ENCODE measurements at places on chromosomes 7 and 10. TPM values are rescaled to one million over a fixed set of nuclear protein-coding genes. Genes with fewer than 3 reads are reported as not detected.
A peak's percentile ranks its signal among the peaks of the same experiment; 100 is the strongest.

The MYH16 gene
- not detected for total RNA-seq

The FAM25G gene
- total RNA-seq, result not detected

The TMEM273 gene
- 15.6 TPM for total RNA-seq

The CUBN gene
- 7.7 TPM for total RNA-seq

DNA sequence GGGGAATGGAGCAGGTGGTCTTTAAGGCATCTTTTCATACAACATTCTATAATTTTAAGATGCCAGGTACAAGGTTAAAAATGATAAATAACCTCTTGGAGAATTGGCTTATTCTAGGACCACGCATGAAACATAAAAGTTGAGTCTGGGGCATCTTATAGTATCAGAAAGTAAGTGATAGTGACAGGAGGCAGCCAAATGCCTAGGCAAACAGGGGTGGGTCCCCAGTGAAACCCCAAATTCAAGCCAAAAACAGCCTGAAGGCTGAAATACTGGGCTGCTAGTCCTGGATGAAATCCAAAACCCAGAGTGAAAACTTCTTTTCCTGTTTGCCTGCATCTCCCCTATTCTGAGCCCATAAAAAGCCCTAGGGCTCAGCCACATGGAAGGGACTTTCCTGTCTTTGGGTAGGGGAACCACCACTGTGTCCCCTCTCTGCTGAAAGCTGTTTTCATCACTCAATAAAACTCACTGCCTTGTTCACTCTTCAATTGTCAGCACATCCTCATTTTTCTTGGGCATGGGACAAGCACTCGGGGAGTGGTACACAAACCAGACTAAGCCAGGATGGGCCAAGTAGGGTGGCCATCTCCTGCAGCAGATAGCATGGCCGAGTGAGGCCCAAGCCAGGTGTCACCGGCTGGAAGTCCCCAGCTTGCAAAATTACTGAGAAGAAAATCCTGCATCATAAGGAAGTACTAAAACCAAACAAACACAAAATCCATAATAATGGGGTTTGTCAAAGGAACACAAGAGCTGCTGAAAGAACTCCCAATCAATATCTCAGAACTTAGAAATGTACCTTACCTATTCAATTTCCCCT is 241.6 kb upstream of the GALNT17 start:
- no peak for DNase-seq
- no peak overlapping the region for H3K4me3 ChIP-seq
- no peaks in the 10 kb centered on the region for H3K36me3 ChIP-seq
- H3K4me1 ChIP-seq, result no peaks in the 10 kb centered on the region
- no peak overlapping the region for H3K27ac ChIP-seq
- H3K27me3 ChIP-seq, result no peaks in the 10 kb centered on the region

DNA sequence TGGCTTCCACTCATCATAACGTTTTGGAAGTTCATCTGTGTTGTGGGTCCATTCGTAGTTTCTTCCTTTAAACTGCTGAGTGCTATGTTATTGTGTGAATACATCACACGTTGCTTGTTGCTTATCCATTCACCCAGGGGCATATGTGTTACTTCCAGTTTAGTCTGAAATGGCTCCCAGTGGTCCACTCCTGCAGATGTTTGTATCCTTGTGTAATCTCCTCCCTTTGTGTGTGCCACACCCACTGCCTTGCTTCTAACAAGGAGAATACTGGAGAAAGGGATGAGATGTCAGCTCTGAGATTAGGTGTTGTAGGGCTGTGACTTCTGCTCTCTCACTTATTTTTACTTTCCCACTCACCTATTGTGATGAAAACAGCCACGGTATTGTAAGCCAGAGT is 239.1 kb upstream of the HABP2 start:
- H3K36me3 ChIP-seq, result no peaks in the 10 kb centered on the region
- H3K4me1 ChIP-seq, result no peaks in the 10 kb centered on the region
- no peak for DNase-seq
- peaks cover 10% of the 10 kb centered on the region for H3K27me3 ChIP-seq

- no peaks in the 10 kb centered on the region for H3K27me3 ChIP-seq
- no peaks in the 10 kb centered on the region for H3K36me3 ChIP-seq
- DNase-seq, result no peak
These were observed 8.5 kb upstream of the NRCAM start for GRCh38 chr7:108464743-108465142.

- DNase-seq, result no peak
- H3K4me1 ChIP-seq, result no peaks in the 10 kb centered on the region
- H3K27ac ChIP-seq, result no peak overlapping the region
These were observed 19.5 kb upstream of the PLPP4 start for GRCh38 chr10:120437541-120437940.

DNA sequence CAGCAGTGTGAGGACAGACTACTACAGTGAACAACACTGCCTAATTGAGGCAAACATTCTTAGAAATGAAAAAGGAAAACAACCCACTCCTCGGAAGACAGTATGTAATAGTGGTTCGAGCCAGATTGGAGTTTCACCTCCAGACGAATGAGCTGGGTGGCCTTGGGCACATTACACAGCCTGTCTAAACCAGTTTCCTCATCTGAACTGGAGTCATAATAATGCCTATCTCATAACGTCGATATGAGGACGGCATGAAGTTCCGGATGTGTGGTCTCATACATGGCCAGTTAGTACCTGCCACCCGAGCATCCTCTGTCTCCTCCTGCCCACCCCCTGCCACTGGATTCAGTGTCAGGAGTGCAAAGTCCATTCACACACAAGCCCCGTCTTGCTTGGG is 15.8 kb upstream of the FRMPD2 start:
- H3K4me3 ChIP-seq, result no peak overlapping the region
- H3K27me3 ChIP-seq, result no peaks in the 10 kb centered on the region
- no peaks in the 10 kb centered on the region for H3K4me1 ChIP-seq
- H3K27ac ChIP-seq, result no peak overlapping the region

DNA sequence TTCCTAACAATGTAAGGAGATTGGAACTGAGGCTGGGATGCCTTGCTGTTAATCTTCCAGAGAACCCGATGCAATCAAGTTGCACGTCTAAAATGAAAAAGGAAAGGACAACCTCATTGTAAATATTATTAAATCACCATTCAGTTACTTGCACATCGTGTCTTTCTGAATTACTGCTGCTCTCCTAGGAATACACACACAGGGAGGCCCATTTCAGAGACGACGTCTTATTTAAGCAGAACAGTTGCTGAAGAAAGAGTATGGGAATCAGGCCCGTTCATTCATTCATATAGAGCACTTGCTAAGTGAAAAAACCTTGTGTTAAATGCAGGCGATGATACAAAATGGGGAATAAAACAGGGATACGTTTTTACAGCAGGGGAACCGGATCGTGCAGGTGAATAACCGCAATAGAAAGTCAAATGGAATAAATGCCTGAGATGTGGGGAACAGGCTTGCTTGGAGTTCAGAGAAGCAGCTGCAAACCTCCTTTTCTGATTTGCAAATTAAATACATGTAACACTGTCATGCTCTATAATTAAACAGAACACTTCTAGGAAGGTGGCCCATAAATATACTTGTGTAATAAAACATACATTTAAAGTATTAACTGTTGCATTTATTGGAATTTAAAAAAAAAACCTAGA is 409.9 kb downstream of the GALNT17 start:
- no peak overlapping the region for H3K27ac ChIP-seq
- H3K4me1 ChIP-seq, result no peaks in the 10 kb centered on the region
- no peaks in the 10 kb centered on the region for H3K36me3 ChIP-seq
- H3K27me3 ChIP-seq, result no peaks in the 10 kb centered on the region

DNA sequence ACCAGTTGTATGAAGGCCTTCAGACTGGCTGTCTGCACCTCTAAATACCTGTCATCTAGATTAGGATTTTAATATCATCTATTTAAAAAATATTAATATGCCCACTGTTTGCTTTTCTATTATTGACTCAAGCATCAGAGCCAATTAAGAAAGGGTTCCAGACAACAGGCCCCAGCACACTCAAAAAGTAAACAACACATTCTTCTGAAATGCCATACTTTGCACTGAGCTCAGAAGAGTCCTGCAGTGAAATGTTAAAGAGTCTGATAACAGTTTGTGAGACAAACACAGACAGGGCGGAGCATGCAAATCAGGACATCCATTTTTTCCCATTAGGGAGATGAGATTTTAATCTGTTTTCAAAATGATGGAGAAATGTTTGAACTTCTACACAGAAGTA is 45.9 kb upstream of the KLF6 start:
- peaks cover 19% of the 10 kb centered on the region for H3K4me1 ChIP-seq
- H3K27ac ChIP-seq, result no peak overlapping the region
- DNase-seq, result no peak

DNA sequence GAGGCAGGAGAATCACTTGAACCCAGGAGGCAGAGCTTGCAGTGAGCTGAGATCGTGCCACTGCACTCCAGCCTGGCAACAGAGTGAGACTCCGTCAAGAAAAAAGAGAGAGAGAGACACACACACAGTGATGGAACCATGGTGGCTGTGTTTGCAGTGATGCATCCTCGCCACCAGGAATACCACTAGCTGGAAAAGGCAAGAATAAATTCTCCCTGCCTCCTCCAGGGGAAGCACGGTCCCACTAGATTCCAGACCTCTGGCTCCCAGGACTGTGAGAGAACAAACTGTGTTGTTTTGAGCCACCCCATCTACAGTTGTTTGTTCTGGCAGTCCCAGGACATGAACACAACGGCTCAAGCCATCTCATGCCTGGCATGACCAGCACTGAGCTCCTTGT is 320.3 kb upstream of the FOXK1 start:
- DNase-seq, result no peak
- no peaks in the 10 kb centered on the region for H3K4me1 ChIP-seq
- H3K27me3 ChIP-seq, result no peaks in the 10 kb centered on the region
- no peak overlapping the region for H3K27ac ChIP-seq

GRCh38 chr7:27297356-27297755 is 54.8 kb downstream of the EVX1 start:
- no peaks in the 10 kb centered on the region for H3K36me3 ChIP-seq
- H3K27me3 ChIP-seq, result peaks cover 10% of the 10 kb centered on the region
- H3K4me3 ChIP-seq, result no peak overlapping the region
- no peaks in the 10 kb centered on the region for H3K4me1 ChIP-seq

DNA sequence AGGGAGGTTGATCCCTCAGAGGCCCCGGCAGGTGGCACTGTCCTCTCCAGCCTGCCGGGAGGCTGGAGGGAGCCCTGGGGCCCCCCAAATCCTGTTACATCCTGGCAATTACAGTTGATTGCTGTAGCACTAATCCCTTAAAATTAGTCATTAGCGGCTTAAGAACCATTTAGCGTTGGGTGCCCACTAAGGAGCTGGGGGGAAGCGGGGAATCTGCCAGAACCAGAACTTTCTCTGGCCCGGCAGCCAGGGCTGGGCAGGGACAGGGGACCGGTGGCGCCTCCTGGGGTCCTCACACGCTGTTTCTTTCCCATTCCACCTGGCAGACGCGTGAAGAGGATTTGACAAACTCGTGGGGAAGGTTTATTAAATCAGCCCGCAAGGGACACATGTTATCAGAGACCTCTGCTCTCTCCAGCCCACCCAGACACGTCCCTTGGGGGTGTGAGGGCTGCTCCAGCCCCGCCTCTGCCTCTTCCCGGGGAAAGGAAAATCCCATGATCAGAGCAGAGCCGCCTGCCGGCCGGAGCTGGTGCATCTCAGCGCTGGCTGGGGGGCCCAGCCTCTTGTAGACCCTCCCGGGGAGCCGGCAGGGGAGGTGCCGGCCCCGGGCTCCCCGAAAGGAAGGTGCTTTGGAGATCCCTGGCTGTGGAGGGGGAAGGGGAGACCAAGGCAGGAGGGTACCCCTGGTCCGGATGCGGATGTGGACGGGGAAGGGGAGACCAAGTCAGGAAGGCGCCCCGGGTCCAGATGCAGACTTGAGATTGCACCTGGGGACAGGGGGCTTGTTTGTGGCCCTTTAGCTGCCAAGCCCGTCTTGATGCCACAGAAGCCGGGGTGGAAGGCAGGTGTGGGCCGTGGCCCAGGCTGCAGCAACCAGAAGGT is 142.7 kb downstream of the ELFN1 start:
- H3K27ac ChIP-seq, result no peak overlapping the region
- no peak for DNase-seq
- no peaks in the 10 kb centered on the region for H3K4me1 ChIP-seq
- no peaks in the 10 kb centered on the region for H3K27me3 ChIP-seq

GRCh38 chr10:13440185-13441061 is 88.4 kb downstream of the BEND7 start:
- peak; percentile 69 for DNase-seq
- peak overlapping the region; percentile 35 for H3K4me3 ChIP-seq
- peaks cover 15% of the 10 kb centered on the region for H3K4me1 ChIP-seq
- peaks cover 6% of the 10 kb centered on the region for H3K27me3 ChIP-seq

GRCh38 chr10:75038335-75038734 is 73.1 kb upstream of the SAMD8 start:
- H3K27me3 ChIP-seq, result peaks cover 8% of the 10 kb centered on the region
- H3K4me3 ChIP-seq, result no peak overlapping the region
- DNase-seq, result no peak
- no peaks in the 10 kb centered on the region for H3K36me3 ChIP-seq

- DNase-seq, result peak; percentile 43
- H3K4me3 ChIP-seq, result no peak overlapping the region
- H3K27ac ChIP-seq, result peak overlapping the region; percentile 25
- H3K27me3 ChIP-seq, result no peaks in the 10 kb centered on the region
These were observed 37.0 kb upstream of the DNAJB6 start for GRCh38 chr7:157299613-157300368.

DNA sequence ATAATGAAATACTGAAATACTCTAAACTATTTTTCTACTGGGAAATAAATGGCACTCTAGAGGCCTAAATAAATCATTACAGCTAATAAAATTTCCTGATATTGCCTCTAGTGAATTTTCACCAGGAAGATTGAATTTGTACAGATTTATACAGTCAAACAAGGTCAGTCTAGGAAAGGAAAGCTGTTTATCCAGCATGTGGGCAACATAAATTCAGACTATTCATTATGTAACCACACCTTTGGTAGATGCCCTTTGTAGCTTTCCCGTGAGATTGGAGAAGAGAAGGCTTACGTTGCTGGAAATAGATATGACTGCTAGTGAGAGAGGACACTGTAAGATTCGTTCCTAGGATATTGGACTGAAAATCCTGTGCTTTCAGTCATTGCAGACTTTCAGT is 35.2 kb upstream of the PNLIP start:
- peaks cover 3% of the 10 kb centered on the region for H3K27me3 ChIP-seq
- no peaks in the 10 kb centered on the region for H3K36me3 ChIP-seq
- H3K4me1 ChIP-seq, result no peaks in the 10 kb centered on the region
- DNase-seq, result no peak
- H3K27ac ChIP-seq, result no peak overlapping the region

DNA sequence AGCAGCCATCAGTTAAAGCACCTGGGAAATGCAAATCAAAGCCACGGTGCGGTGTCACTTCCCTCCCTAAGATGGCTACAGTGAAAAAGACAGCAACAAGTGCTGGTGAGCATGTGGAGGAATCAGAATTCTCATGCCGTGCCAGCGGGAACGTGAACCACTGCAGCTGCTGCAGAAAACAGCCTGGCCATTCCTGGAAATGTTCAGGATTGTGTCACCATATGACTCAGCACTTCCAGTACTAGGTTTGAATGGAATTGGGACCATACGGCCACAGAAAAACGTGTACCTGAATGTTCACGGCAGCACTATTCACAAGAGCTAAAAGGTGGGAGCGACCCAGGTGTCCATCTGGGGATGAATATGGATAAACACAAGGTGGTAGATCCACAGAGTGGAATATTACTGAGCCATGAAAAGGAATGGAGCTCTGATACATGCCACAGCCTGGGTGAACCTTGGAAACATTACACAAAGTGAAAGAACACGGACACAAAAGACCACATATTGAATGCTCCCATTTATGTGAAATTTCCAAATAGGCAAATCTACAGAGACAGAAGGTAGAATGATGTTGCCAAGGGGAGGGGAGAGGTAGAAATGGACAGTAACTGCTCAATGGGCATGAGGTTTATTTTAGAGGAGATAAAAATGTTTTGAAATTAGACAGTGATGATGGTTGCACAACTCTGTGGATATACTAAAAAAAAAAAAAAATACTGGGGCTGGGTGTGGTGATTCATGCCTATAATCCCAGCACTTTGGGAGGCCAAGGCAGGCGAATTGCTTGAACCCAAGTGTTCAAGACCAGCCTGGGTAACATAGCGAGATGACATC is 61.6 kb downstream of the MICALL2 start:
- H3K27me3 ChIP-seq, result peaks cover 10% of the 10 kb centered on the region
- no peak overlapping the region for H3K27ac ChIP-seq
